ENCODE measurements at places on chromosomes 12 and 14.

DNA sequence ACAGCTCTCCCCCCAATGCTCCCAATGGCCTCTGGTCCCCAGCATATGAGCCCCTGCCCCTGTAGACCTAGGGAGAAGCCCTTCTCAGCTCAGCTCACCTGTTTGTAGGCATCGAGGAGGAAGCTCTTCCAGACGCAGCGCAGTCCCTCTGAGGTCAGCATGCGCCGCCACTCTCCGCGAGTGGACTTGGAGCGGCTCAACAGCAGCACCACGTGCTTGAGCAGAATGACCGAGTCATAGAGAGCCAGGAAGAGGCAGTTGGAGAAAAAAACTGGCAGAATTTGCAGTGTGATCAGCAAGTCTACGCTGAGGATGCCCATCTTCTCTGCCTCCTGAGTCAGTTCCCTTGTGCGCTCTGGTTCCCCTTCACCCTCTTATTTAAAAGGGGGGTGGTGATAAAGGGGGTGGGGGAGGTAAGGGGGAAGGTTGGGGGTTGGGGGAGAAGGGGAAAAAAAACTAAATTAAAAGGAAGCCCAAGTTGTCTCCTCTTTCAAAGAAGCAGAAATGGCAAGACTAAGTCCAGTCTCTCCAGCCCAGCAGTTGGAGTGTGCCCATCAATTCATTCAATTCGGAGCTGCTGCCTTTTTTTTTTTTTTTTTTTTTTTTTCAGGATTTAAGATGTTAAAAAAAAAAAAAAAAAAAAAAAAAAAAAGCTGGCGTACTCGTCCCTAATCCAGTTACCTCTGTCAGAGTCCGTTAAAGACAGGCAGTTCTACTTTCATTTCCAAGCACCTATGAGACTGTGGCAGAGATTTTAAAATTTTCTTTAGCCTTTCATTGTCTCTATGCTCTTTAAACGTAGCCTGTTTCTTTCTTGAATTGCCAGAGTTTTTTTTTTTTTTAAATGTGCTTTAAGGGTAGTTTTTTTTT is at the start of gene DIO2:
DIO2 (minus strand) TSS at position 352 of the 870 bp plus-strand sequence; CDS start at position 320, 32 bp downstream.
- DNase-seq, result no peak

GRCh38 chr14:104458845-104459244 is 120.7 kb upstream of the C14orf180 start:
- DNase-seq, result no peak

DNA sequence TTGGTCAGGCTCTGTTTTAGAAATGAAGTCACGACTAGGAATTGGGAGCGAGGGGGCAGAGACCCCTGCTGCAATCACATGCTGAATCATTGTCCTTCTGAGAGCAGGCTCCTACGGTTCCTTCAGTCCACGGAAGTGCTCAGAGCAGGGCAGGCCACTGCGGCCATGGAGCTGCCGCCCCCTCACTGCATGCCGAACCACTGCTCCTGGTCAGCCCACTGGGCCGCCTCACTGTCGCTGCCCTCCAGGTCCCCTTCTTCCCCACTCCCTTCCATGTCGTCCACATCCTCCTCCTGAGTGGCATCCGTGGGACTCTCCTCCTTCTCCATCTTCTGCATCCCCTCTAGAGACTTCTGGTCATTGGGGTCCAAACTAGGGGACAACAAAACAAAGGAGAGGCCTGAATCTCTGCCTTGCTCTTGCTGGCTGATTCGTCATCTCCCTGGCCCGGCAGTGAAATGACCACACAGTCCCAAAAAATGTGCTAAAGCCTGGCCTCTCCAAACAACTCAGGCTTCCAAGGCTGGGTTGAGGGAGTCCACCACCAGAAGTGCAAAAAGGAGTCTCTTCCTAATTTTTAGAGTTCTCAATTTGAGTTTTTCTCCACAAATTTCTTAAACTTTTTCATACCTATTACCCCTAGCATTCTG is 29.4 kb downstream of the ANAPC7 start:
- DNase-seq, result no peak

DNA sequence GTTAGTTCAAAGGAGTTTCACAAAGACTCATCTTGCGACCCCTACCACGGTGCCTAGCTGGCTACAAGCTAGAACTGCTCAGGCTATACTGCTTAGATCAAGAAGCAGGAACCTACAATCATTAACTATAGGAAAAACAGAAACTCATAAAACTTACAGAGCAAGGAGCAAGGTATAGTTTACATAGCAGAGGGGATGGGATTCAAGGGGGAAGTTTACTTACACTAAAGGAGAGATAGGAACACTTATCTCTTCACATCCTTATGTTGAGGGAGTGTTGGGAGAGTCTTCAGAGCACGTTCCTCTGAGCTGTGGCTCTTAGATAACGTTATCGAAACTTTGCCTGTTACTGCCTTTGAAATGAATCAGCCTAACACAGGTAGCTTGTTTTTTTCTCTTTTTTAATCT is 58.1 kb downstream of the FSCB start:
- no peak for DNase-seq

GRCh38 chr14:55645145-55645544 is 65.1 kb downstream of the KTN1 start:
- no peak for DNase-seq

DNA sequence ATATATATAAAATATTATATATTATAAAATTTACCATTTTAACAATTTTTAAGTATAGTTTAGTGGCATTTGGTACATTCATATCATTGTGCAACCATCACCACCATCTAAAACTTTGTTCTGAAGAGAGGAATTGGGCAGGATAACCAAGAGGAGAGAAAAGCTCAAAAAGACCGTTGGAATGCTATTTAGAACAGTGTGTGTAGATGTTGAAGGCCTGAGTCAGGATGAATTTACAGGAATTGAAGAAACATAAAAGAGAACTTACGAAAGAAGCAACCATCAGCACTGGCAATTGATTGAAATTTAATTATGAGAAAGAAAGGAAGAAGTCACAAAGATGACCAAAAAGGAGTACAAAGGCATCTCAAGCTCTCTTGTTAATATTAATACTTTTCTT is 196.9 kb upstream of the PWP1 start:
- no peak for DNase-seq

DNA sequence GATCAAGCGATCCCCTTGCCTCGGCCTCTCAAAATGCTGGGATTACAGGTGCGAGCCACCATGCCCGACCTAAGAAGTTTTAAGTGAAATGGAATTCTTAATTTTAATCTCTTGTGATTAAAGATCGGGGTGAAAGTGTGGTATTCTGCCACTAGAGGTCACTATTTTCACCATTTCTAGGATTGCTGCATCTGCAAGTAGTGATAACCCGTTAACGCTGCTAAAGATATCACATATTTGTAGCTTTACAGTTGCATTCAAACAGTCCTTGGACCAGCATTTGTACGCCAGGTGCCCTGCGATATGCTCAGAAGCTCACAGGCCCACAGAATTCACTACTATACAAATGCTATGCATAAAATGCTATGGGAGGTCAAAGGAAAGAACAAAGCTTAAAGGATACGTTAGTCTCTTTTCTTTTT is 19.3 kb downstream of the CCDC62 start:
- peak; percentile 2 for DNase-seq

DNA sequence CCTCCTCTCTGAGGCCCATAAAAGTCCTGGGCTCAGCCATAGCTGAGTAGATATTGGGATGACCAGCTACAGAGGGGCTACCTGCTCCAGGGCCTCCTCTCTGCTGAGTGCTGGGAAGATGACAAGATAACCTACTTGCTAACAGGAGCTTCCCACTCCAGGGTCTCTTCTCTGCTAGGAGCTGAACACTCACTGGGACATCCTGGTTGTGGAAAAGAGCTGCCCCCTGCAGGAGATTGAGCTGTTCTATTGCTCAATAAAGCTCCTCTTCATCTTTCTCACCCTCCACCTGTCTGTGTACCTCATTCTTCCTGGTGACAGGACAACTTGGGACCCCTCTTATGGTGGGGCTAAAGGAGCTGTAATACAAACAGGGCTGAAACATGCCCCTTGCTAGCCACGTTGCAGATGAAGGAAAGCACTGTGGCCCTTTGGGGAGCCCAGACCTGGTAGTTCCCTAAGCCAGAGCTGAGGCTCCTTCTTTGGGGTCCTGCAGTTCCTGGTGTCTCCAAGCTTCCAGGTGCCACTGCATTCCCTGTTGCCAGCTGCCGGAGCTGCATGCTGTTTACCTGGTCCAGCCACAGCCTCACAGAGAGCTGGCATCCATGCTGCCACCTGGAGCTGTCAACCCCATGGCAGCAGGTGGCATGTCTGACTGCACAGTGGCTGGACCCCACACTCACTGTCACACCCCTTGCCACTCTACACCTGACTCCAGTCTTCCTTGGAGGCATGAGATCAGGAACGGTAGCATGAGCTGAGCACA is 598.5 kb upstream of the LMO3 start:
- no peak for DNase-seq

DNA sequence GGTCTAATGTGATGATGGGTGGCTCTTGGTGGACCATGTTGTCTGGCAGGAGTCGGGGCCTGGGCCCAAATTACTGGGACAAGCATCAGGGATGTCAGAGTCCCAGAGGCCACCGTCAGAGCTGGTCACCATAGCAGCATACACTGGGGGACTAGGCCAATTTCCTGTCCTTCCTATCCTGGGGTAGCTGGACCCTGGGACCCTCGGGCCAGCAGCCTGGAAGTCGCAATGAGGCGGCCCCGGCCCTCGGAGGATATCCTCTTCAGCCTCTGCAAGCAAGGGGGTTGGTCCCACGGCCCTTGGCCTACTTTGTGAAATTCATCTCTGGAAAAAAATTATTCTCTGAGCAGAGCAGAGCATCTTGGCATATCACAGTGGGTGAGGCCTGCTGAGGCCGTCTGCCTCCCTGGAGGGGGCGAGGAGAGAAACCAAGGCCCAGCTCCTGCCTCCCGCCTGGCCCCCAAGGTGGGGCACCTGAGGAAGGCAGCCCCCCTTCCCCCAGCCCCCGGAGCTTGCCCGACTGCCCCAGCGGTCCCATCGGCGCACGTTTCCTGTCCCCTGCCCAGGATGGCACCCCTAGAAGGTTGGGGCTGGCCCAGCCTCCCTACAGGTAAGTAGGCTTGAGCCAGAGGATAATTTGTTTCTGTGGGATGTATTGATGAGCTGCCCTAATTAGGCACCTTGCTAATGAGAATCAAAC is 135.0 kb upstream of the MYL2 start:
- DNase-seq, result no peak

GRCh38 chr14:65045006-65045405 is 57.3 kb downstream of the MAX start:
- DNase-seq, result no peak

- DNase-seq, result no peak
Observed at GRCh38 chr14:35395283-35395682, 9.3 kb downstream of the NFKBIA start.

GRCh38 chr12:6461401-6462233 is 8.9 kb downstream of the VAMP1 start:
- no peak for DNase-seq

DNA sequence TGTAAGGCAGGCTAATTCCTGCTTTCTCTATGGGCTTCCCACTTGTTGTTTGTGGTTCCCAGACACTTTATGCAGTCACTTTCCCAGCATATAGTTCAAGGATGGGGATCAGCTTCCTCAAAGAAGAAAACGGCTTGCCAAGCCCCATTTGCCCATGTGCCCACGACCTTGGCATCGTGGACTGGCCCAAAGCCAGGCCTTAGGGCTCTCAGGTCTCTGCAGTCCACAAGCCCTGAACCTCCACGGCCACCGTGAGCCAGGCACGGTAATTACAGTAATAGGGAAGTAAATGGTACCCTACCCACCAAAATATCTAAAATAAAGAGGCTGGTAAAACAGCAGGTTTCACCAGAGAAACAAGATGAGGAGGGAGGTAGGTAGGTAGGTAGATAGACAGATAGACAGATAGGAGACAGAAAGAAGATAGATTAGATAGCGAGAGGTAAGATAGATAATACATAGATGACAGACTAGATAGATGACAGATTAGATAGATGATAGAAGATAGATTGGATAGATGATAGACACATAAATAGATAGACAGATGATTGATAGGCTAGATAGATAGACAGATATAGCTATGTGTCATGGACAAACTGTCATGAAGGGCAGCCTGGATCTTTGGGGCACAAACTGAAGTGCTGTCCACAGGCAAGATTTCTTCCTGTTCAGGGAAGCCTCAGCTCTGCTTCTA is 163.1 kb downstream of the SLC15A4 start:
- DNase-seq, result no peak

DNA sequence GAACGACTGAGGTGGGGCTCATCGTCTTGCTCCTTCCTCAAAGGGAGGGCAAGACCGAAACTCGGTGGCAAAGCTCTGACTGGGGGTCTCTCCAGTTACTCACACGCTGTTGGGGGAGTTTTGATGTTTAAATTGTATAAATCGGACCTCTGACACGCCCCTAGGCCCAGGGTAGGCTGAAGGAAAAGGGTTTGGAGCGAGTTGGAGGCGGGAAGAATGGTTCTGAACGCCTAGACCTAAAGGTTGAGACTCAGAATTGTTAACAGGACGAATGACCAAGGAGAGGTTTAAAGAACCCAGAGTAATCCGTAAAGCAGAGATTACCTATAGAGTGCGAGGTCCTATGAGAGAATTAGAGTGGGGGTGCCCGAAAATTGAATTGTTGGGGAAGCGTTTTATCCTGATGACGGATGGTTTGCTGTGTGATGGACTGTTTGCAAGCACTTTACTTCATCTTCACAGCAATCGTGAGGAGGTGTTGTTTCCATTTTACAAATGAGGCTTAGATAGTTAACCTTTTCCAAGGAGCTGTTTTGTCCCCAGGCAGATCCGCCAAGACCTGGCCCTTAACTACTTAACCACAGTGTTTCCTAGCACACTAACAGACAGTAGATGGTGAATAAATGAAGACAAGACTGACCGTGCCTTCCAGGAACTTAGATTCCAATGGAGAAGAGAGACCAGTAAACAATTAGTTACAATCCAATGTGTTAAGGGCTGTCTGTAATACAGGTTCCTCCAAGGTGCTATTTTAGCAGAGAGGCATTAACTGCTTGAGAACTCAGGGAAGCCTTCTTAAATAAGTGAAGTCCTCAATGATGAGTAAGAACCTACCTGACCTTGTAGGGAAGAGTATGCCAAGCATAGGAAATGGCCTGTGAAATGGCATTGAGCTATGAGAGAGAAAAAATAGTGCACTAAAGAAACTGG is 929 bp upstream of the UBE2N start:
- DNase-seq, result no peak

- DNase-seq, result no peak
Observed at GRCh38 chr12:19185262-19185929, 55.9 kb downstream of the PLEKHA5 start.

DNA sequence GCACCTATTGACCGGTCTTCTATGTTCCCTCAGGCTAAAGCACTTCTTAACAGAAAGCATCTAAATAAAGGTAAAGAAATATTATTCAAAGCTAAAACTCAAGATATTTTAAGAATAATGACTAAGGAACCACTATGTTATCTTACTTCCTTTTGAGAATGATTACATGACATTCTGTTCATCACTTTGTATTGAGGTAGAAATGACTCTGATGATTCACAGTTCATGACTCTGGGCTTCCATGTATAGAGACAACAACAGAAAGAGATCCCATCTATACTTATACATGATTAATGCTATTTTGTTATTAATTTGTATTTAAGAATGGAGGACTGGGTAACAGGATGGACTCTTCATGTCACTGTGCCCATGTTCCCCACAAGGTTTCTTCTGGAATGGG is 218.3 kb upstream of the OR4E1 start:
- no peak for DNase-seq

GRCh38 chr12:80269803-80270552 is 170.6 kb downstream of the OTOGL start:
- peak; percentile 27 for DNase-seq

- DNase-seq, result no peak
Observed at GRCh38 chr14:94676495-94677185, 64.4 kb downstream of the SERPINA3 start.

Measured in NCI-H1105 (cell line).